ENCODE measurements at places on chromosomes 7 and 10.
A peak's percentile ranks its signal among the peaks of the same experiment; 100 is the strongest.

DNA sequence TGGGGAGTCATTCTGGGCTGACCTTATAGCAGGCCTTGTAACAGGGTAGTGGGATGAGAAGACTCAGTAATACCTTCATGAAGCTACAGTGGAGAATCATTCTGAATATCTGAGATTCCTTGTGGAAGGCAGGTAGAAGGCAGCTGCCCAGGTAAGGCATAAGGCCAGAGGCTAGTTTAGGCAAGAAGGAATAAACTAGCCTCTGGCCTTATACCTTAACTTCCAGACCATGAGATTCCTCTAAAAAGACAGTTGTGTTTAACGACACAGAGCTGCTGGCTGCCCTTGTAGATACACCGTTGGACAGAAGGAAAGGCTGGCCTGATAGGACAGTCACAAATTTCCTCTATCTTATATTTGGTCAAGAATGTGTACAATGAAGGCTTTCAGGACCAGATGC, 268.2 kb downstream of the PLXDC2 start:
- H3K4me1 ChIP-seq: no peaks in the 10 kb centered on the region
- DNase-seq: no peak
- H3K27me3 ChIP-seq: no peaks in the 10 kb centered on the region
- no peak overlapping the region for H3K27ac ChIP-seq

- peak overlapping the region; percentile 34 for H3K27ac ChIP-seq
- peaks cover 30% of the 10 kb centered on the region for H3K4me1 ChIP-seq
- H3K36me3 ChIP-seq: peaks cover 14% of the 10 kb centered on the region
Observed at GRCh38 chr10:49830016-49830415, 67.9 kb upstream of the OGDHL start.

DNA sequence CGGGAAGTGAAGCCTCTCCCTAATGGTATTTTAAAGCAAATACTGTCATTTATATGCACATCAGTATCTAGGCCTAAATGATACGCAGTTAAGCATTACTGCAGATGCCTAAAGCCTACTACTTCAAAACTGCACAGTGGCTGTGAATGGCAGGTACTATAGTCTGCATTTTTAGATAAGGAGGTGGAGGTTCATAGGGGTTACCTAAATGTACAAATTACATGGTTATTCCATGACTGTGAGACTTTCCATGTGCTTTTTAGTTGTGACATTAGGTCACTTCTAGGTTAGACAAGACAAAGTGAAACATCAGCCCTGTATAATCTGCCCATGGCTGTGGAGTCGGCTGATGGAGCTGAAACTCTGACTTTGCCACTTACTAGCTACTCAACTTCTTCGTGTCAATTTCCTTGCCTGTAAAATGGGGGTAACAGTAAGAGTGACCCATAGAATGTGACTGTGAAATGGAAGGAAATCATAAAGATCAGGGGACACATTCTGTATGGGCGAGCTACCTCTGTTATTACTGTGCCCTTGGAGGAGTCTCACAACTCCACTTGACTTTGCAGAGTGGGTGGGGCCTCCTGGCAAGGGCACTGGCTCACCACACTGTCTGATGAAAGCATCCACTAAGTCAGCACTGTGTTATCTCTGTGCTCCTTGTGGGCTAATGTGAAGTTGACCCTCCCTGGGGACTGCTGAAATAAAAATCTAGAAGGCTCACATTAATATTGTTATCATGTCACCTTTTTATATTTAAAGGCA, 239.4 kb downstream of the TNS3 start:
- H3K27me3 ChIP-seq: no peaks in the 10 kb centered on the region
- H3K36me3 ChIP-seq: peaks cover 29% of the 10 kb centered on the region
- H3K4me3 ChIP-seq: no peak overlapping the region
- DNase-seq: no peak

DNA sequence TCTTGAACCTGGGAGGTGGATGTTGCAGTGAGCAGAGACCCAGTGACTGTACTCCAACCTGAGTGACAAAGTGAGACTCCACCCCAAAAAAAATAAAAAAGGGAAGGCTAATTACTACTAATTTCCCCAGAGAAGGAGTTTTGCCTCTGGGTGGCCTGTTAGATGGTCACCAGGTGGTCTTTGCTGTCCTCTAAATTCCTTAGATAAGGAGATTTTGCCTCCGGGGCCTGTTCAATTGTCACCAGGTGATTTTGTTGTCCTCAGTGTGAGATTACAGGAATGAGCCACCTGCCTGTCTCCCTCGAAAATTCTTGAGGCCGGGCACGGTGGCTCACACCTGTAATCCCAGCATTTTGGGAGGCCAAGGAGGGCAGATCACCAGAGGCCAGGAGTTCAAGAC, 24.4 kb upstream of the ZMIZ2 start:
- no peaks in the 10 kb centered on the region for H3K27me3 ChIP-seq
- H3K4me3 ChIP-seq: no peak overlapping the region
- no peak for DNase-seq
- H3K4me1 ChIP-seq: no peaks in the 10 kb centered on the region
- no peaks in the 10 kb centered on the region for H3K36me3 ChIP-seq
- H3K27ac ChIP-seq: no peak overlapping the region

DNA sequence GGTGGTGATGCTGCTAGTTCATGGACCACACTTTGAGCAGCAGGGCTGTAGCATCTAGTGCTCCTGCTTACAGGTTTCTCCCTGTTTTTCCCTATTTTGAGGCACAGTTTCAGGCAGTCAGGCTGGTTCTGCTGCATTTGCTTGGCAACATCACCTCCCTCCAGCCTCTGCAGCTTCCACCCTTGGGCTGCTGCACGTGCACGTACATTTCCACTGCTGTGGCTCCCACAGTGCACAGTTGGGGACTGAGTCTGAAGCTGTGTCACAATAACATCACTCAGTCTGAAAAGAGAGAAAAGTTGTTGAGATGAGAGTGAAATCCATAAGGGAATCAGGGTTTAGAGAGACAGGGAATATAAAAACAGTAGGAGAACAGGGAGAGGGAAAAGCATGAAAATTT, 230.7 kb upstream of the FZD1 start:
- no peak overlapping the region for H3K27ac ChIP-seq
- H3K27me3 ChIP-seq: no peaks in the 10 kb centered on the region
- H3K36me3 ChIP-seq: peaks cover 5% of the 10 kb centered on the region
- no peak for DNase-seq
- H3K4me1 ChIP-seq: peaks cover 21% of the 10 kb centered on the region

- no peak overlapping the region for H3K4me3 ChIP-seq
- no peak for DNase-seq
- peaks cover 4% of the 10 kb centered on the region for H3K27me3 ChIP-seq
- H3K36me3 ChIP-seq: no peaks in the 10 kb centered on the region
- no peak overlapping the region for H3K27ac ChIP-seq
Observed at GRCh38 chr7:36006636-36007229, 146.3 kb upstream of the EEPD1 start.

GRCh38 chr10:95815701-95816240, 59.8 kb downstream of the ENTPD1 start:
- H3K4me1 ChIP-seq: no peaks in the 10 kb centered on the region
- H3K27ac ChIP-seq: no peak overlapping the region
- H3K36me3 ChIP-seq: no peaks in the 10 kb centered on the region
- H3K4me3 ChIP-seq: no peak overlapping the region
- H3K27me3 ChIP-seq: peaks cover 5% of the 10 kb centered on the region

- H3K36me3 ChIP-seq: peaks cover 1% of the 10 kb centered on the region
- no peak for DNase-seq
- no peak overlapping the region for H3K27ac ChIP-seq
- H3K4me3 ChIP-seq: no peak overlapping the region
Observed at GRCh38 chr10:36051500-36051991, 409.4 kb upstream of the FZD8 start.

DNA sequence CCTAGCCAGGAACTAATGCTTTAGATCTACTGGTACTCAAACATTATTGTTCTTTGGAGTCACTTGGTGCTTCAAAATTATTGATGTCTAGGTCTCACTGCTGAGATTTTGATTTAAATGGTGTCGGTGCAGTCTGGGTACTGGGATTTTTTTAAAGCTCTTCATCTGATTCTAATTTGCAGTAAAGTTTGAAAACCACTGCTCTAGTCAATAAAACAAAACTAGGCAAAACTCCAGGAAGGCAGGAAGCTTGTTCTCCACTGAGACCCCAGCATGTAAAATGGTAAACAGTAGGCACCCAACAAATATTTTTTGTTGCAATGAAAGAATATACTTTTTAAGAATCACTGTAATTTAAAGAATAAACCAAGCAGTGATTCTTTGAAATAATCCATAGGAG, 49.7 kb downstream of the ADD3 start:
- no peak overlapping the region for H3K27ac ChIP-seq
- H3K4me3 ChIP-seq: no peak overlapping the region
- no peak for DNase-seq
- H3K4me1 ChIP-seq: peaks cover 2% of the 10 kb centered on the region

- no peak for DNase-seq
- H3K36me3 ChIP-seq: peaks cover 17% of the 10 kb centered on the region
- peaks cover 2% of the 10 kb centered on the region for H3K27me3 ChIP-seq
- no peak overlapping the region for H3K27ac ChIP-seq
Observed at GRCh38 chr7:1733206-1733907, 63.3 kb downstream of the ELFN1 start.

DNA sequence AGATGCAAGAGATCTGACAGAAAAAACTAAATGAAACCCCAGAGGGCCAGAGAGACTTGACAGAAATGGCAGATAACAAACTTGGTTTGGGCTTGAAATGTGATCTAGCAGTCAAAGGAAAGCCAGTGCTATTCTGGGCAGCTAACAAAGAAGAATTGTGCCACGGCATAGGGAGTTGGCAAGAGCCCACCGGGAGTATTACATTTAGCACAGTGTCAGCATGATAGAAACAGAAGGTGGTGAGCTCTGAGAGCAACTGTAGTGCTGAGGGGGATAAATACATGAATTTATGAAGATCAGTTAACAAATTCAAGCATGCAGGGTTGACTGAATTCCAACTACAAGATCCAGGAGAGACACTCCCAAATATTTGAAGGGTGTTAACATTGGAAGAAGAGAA, 91.1 kb downstream of the AHCYL2 start:
- H3K27ac ChIP-seq: no peak overlapping the region
- H3K27me3 ChIP-seq: no peaks in the 10 kb centered on the region

GRCh38 chr10:122140461-122140902, 130.6 kb upstream of the BTBD16 start:
- peak overlapping the region; percentile 21 for H3K4me3 ChIP-seq
- no peak for DNase-seq
- H3K4me1 ChIP-seq: peaks cover 12% of the 10 kb centered on the region
- H3K27ac ChIP-seq: peak overlapping the region; percentile 78
- H3K27me3 ChIP-seq: no peaks in the 10 kb centered on the region

DNA sequence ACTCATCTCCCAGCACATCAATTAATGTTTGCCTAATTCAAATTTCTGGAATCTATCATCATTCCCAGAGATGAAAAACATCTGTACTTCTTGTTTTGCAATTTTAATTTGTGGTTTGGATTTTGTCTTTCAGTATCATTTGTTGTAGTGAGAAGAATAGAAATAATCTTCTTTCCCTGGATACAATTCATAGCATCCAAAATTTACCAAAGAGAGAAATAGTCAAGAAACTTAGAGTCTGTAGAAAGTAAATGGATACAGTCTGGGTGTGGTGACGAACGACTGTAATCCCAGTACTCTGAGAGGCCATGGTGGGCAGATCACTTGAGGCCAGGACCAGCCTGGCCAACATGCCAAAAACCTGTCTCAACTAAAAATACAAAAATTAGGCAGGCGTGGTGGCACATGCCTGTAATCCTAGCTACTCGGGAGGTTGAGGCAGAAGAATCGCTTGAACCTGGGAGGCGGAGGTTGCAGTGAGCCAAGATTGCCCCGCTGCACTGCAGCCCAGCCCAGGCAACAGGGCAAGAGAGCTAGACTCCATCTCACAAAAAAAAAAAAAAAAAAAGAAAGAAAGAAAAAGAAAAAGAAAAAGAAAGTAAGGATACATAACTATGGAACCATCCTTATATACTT, 193.0 kb downstream of the RELN start:
- peaks cover 7% of the 10 kb centered on the region for H3K4me1 ChIP-seq
- H3K27me3 ChIP-seq: no peaks in the 10 kb centered on the region
- H3K4me3 ChIP-seq: no peak overlapping the region
- DNase-seq: no peak
- H3K27ac ChIP-seq: no peak overlapping the region
- no peaks in the 10 kb centered on the region for H3K36me3 ChIP-seq

GRCh38 chr7:7931626-7932025, 37.0 kb upstream of the GLCCI1 start:
- H3K27ac ChIP-seq: no peak overlapping the region
- H3K4me1 ChIP-seq: no peaks in the 10 kb centered on the region
- no peak overlapping the region for H3K4me3 ChIP-seq
- no peak for DNase-seq
- H3K36me3 ChIP-seq: no peaks in the 10 kb centered on the region
- no peaks in the 10 kb centered on the region for H3K27me3 ChIP-seq

DNA sequence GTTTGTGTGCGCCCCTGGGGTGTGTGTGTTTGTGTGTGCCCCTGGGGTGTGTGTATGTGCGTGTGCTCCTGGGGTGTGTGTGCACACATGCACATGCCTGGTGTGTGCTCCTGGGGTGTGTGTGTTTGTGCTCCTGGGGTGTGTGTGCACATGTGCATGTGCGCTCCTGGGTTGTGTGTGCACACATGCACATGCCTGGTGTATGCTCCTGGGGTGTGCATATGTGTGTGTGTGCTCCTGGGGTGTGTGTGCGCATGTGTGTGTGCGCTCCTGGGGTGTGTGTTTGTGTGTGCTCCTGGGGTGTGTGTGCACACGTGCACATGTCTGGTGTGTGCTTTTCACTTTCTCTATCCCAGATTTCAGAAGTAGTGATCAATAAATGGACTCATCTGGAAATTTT, 321.0 kb downstream of the WDR37 start:
- no peak for DNase-seq
- H3K27ac ChIP-seq: no peak overlapping the region
- peaks cover 41% of the 10 kb centered on the region for H3K27me3 ChIP-seq
- H3K36me3 ChIP-seq: no peaks in the 10 kb centered on the region

DNA sequence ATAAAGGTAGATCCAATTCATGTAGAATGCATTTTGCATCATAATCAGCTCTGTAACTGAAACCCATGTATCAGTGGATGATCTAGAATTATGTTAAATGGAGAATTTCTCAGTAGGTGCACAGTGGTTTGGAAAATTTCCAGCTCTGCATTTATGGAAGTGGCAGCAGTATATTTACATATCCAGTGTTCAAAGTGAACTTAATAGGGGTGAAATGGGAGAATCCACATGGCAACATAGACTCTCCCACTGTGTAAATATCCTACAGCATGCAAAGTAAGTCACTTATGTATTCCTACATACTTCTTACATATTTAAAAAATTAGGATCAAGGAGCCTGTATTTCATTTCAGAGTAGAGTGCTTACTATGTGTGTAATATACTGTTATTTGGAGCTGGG, 35.3 kb downstream of the CDC14C start:
- H3K36me3 ChIP-seq: no peaks in the 10 kb centered on the region
- H3K27ac ChIP-seq: no peak overlapping the region
- DNase-seq: no peak
- H3K4me3 ChIP-seq: no peak overlapping the region

DNA sequence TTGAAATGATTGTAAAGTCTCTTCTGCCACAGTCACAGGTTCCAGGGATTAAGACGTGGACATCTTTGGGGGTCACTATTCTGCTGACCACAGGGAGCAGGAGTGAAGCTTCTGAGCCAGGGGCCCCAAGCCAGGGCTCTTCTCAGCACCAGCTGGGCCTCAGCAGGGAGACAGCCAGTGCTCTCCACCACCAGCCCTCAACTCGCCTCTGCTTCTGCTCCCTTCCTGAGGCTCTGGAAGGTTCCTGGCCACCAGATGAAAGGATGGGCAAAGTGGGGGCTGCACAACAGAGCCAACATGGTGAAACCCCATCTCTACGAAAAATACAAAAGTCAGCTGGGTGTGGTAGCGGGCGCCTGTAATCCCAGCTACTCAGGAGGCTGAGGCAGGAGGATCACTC, 11.2 kb upstream of the CRYGN start:
- H3K4me1 ChIP-seq: no peaks in the 10 kb centered on the region
- DNase-seq: no peak
- no peaks in the 10 kb centered on the region for H3K36me3 ChIP-seq
- H3K4me3 ChIP-seq: no peak overlapping the region
- H3K27me3 ChIP-seq: peaks cover 37% of the 10 kb centered on the region
